Eye (tissue), 1 donor: ENCODE measurements at places on chromosomes 13 and 19.

- DNase-seq, result no peak
Observed at GRCh38 chr13:34413538-34414210, 528.4 kb upstream of the NBEA start.

DNA sequence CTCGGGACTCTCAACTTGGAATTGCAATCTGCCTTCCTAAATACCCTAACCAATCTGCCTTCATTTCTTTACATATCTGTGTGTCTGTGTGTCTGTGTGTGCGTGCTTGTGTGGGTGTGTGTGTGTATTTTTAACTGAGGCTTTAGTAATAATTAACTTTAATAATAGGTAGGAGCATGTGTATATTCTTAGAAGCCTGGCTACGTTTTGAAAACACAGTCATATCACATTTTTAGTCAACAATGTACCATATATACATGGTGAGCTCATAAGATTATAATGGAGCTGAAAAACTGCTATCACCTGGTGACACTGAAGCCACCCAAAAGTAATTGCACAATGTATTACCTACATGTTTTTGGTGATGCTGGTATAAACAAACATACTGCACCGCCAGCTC, 65.4 kb upstream of the ATXN8OS start:
- DNase-seq, result no peak

- DNase-seq, result no peak
Observed at GRCh38 chr13:27374126-27374613, 50.2 kb upstream of the GTF3A start.

- DNase-seq, result no peak
Observed at GRCh38 chr19:53455828-53456227, 11.7 kb upstream of the ZNF813 start.

DNA sequence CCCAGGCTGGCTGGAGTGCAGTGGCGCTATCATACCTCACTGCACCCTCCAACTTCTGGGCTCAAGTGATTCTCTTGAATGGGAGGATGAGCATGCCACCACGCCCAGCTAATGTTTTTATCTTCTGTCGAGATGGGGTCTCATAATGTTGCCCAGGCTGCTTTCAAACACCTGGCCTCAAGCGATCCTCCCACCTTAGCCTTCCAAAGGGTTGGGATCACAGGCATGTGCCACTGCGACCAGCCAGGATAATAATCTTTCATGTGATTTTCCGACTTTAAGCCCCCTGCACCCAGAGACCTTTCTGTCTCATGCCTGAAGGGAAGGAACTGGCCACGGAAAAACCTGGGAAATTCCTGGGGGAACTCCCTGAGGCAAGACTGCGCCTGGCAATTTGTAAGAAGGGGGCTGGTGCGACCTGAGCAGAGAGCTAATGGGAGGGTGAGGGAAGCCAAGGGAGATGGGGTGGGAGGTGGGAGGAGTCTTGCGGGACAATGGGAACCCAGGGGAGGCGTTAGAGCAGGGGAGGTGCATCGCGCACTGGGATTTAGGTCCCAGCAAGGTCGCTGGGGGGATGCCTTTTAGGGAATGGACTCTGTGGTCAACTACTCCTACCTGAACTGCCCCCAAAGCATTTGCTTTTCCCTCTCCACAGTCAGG, 1.2 kb upstream of the CCDC124 start:
- DNase-seq, result peak; percentile 50

- DNase-seq, result no peak
Observed at GRCh38 chr19:47005873-47006272, 13.8 kb upstream of the NPAS1 start.

- DNase-seq, result peak; percentile 89
Observed at GRCh38 chr19:44723952-44724319, 24.6 kb upstream of the BCL3 start.

GRCh38 chr13:58598241-58598640, 966.7 kb downstream of the PCDH17 start:
- no peak for DNase-seq

- DNase-seq, result no peak
Observed at GRCh38 chr19:35545855-35546381, 492 bp downstream of the TMEM147 start.

DNA sequence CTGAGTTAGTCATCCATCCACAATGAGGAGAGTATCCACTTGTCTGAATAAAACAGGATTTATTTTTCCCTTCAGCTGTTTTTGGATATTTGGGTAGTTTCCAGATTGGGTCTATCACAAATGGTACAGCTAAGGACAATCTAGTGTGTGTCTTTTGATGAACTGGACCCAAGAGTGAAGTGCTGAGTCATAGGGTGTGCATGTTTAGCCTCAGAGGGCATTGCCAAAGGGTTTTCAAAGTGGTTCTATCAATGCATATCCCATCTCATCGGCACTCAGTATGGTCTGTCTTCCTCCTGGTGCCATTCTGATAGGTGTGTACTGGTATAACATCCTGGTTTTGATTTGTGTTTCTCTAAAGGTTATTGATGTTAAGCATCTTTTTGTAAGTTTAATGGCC, 62.3 kb downstream of the GSX1 start:
- no peak for DNase-seq

DNA sequence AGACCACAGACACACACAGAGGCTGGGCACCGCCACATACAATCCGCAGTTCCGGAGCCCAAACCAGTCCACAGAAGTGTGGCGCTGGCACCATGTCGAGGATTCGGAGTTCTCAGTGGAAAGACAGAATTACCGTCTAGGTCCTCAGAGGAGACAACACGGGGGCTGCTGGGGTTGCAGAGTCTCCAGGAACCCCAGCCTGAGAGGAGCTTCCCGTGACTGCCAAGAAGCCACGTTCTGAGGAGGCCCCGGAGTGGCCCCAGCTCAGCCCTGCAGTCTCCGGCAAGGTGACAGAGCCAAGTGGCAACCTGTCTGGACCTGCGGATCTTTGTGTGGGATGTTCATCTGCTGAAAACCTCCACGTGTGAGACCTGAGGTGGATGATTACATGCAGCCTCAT, 7.3 kb upstream of the ADPRHL1 start:
- DNase-seq, result no peak

DNA sequence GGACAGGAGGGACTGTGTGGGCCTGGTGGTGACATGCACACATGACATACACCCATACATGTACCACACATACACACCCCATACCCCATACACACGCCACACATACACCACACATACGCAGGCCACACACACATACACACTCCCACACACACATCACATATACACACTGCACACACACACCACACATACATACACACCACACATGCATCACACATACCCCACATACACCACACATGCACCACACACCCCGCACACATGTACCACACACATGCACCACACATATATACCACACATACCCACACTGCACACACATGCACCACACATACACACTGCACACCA, 76.5 kb upstream of the KCTD15 start:
- no peak for DNase-seq

DNA sequence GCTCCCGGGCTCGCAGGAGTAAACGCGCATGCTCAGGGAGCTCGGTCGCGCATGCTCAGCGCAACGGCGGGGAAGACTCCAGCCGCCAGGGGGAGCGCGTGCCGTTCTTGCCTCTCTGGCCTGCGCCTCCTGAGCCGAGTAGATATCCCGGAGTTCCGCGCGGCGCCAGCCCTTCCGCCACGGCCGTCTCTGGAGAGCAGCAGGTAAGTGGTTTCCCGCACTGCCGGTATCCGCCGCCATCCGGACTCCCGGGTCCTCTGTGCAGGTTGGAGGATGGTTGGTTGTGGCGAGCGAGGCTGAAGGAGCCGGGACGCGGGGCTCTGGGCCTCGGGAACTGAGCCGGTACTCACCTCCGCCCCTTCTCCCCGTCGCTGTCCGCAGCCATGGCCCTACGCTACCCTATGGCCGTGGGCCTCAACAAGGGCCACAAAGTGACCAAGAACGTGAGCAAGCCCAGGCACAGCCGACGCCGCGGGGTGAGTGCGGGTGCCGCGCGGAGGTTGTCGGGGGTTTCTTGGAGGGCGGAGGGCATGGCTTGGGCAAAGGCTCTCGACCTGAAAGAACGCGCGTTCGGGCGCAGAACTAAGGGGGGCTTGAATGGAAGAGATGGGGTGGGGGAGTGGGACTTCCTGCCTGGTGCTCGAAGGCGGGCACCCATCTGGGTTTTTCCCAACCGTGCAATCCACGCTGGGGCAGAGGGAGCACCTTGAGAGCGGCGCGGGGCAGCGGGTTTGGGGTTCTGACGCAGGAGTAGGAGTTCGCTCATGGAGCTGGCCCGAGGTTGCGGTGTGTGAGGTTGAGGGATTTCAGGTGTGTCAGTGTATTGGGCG, at the start of gene RPL36:
RPL36 (plus strand) TSS at position 171 of the 830 bp plus-strand sequence; CDS start at position 384, 213 bp downstream.
- DNase-seq, result peak; percentile 99

DNA sequence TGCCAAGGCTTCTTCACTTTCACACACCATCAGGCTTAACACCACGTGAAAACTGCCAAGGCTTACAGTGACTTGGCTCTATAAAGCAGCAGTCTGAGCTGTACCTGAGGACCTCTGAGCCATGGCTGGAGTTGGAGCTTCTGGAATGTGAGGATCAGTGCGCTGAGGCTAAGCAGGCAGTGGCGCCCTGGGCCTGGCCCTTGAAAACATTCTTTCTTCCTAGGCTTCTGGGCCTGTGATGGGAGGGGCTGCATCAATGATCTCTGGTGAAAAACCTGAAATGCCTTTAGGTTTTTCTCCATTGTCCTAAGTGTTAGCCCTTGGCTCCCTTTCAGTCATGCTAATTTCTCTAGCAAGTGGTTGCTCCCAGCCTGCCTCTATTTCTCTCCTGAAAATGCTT, 192.5 kb upstream of the PCDH20 start:
- DNase-seq, result no peak

DNA sequence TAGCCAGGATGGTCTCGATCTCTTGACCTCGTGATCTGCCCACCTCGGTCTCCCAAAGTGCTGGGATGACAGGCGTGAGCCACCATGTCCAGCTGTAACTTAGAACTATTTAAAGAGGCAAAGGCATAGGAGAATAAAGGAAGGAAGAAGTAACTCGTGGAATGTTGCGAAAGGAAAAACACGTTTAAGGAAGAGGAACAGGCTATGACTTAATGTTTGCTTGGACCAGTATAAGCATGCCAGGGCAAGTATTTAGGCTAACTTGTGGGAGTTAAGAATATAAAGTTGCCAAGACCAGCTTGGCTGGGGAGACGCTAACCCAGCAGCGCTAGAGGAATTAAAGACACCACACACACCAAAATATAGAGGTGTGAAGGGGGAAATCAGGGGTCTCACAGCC, 33.5 kb downstream of the ZNF844 start:
- no peak for DNase-seq

- no peak for DNase-seq
Observed at GRCh38 chr13:91346850-91347201, 661 bp upstream of the MIR17HG start.

DNA sequence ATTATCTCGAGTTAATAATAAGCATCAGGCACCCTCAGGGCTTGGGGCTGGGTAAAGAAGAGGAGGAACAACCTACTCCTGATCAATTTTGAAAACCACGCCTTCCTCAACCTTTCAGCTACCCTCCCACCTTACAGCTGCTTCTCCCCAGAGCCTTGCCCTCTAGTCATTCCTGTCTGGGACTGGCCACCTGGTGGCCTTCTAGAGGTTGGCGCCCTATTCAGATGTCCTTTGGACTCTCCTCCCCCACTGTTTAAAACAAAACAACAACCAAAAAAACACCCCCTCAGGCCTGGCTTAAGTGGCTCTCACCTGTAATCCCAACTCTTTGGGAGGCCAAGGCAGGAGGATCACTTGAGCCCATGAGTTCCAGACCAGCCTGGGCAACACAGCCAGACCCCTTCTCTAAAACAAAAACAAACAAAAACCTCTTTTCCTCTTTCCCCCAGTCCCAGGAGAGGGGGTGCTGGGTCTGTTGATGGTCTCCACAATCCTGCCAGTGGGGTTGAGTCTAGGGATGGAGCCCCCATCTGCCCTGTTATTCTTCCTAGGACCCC, 62.3 kb downstream of the CCDC70 start:
- DNase-seq, result no peak

DNA sequence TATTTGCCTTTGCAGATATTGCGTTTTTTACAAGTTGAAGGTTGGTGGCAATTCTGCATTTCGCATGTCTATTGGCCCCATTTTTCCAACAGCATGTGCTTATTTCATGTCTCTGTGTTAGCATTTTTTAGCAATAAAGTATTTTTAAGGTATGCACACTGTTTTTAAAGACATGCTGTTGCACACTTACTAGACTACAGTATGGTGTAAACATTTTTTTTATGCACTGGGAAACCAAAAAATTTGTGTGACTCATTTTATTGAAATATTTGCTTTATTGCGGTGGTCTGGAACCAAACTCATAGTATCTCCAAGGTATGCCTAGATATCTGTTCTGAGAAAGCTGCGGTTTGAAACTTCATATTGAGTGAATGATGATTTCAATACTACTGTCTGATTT, 55.4 kb upstream of the RNF113B start:
- no peak for DNase-seq

GRCh38 chr19:43380771-43381386, 27.4 kb downstream of the CD177 start:
- no peak for DNase-seq

GRCh38 chr19:18185538-18185937, 7.5 kb upstream of the MPV17L2 start:
- no peak for DNase-seq

DNA sequence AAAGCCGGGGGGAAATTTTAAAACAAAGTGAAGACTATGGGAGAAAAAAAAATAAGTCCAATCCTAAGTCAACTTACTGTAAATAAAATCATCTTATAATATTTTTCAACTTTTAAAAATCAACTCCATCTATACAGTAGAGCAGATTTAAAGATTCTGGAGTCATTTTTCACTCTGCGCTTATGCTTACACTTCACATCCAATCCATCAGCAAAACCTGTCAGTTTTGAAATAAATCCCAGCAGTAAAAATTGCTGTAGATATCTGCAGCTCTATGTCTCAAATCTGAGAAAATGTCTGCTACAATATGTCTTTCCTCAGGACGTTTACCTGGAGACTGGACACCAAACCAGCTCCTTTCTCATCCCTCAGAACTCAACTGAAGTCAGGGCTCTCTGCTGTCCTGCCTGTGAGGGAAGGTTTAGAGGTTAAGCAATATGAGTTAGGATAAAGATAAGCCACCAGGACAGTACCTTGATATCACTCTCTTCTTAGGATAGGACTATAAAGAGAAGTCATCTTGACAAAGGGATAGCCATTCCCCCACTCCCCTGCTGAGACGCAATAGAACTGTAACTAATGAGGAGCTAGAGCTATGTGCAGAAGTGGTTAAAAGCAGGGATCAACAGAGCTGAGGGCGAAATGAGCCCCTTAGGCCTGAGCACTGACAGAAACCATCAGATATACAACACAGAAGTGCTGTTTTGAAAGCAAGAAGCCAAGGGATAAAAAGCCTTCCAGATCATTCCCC, 254.7 kb upstream of the KLHL1 start:
- no peak for DNase-seq

GRCh38 chr19:42333975-42334696, 8.7 kb downstream of the MEGF8 start:
- no peak for DNase-seq

GRCh38 chr19:18850471-18851375, 19.0 kb downstream of the UPF1 start:
- DNase-seq, result peak; percentile 24
